ENCODE measurements at places on chromosomes 3 and 15.

DNA sequence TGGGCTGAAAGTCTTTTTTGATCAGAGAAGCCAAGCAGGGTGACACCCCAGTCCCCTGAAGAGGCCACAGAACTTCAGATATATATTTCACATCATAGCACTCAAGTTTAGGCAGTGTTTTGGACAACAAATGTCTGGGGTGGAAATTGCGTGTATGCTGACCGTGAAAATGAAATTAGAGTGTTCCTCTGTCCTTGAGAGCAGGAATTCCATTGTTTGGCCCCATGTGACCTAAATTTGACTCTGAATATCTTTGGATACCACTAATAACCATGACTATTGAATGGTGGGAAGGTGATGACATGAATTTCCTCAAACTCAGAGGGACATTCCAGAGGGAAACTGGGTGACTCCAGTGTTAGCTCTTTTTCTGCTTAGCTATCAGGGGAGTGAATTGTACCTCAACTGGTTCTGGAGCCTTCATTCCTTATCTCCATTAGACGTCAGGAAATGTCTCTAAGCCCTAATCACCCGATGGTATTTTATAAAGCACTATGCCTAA lies 263.5 kb upstream of the RASGRP1 start:
- peak; percentile 23 for DNase-seq

DNA sequence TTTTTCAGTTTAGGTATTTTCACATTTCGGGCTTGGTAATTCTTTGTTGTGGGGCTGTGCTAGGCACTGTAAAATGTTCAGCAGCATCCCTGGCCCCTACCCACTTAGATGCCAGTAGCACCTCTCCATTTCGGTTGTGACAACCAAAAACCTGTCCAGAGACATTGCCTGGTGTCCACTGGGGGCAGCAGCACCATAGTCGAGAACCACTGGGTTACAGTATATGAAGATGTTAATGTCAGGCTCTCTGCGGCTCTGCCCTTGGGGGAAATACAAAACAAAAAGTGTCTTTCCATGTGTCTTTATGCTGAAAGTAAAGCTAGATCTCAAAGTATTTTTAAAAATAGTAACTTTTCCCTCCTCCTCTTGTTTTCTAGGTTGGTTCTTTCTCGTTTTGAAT lies 177.2 kb downstream of the ITPR1 start:
- peak; percentile 42 for DNase-seq

- DNase-seq, result no peak
Observed at GRCh38 chr3:71504250-71505036, 79.1 kb downstream of the FOXP1 start.

GRCh38 chr15:98841419-98841970 lies 166.1 kb downstream of the PGPEP1L start:
- no peak for DNase-seq

- no peak for DNase-seq
Observed at GRCh38 chr15:70091726-70092463, 5.8 kb downstream of the TLE3 start.

DNA sequence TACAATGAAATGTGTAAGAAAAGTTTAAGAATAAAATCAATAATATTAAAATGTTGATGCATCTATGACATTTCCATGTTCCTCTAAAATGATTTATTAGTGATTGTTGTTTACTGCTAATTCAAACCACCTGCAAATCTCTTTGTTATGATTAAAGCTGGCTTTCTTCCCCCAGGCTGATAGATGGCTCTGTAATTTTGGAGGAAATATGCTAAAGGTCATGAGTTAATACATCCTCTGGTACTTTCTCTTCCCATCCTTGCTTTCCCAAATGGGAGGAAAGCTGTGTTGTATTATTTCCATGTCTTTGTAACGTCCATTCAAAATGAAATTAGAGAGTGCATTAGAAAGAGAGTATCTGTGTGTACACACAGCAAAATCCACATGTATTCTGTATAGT lies 139.5 kb upstream of the TMCO5A start:
- no peak for DNase-seq
